ENCODE measurements at places on chromosomes 4 and X. TPM values are rescaled to one million over a fixed set of nuclear protein-coding genes. Genes with fewer than 3 reads are reported as not detected.

- no peaks in the 10 kb centered on the region for H3K4me1 ChIP-seq
- no peak overlapping the region for H3K27ac ChIP-seq
- DNase-seq, result no peak
- H3K36me3 ChIP-seq, result peaks cover 2% of the 10 kb centered on the region
- H3K4me3 ChIP-seq, result no peak overlapping the region
These were observed 36.9 kb downstream of the PAQR3 start for GRCh38 chr4:78902298-78902697.

DNA sequence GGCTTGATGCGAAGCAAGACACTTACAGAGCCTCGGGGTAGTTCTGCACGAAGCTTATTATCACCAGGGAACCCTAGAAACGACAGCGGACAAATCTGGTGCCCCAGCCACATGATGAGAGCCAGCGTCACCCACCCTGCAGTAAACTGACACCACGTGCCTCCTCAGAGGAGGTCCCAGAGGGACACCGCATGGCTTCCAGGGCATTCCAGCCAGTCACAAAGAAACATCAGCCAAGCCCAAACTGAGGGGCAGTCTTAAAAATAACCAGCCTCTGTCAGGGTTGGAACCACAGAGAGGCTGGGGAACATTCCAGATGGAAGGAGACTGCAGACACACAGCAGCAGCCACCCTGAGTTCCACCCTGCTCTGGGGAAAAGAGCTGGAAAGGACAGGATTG is 36.6 kb upstream of the HGFAC start:
- no peak for DNase-seq
- no peak overlapping the region for H3K4me3 ChIP-seq
- no peaks in the 10 kb centered on the region for H3K36me3 ChIP-seq
- no peaks in the 10 kb centered on the region for H3K4me1 ChIP-seq
- H3K27ac ChIP-seq, result no peak overlapping the region

DNA sequence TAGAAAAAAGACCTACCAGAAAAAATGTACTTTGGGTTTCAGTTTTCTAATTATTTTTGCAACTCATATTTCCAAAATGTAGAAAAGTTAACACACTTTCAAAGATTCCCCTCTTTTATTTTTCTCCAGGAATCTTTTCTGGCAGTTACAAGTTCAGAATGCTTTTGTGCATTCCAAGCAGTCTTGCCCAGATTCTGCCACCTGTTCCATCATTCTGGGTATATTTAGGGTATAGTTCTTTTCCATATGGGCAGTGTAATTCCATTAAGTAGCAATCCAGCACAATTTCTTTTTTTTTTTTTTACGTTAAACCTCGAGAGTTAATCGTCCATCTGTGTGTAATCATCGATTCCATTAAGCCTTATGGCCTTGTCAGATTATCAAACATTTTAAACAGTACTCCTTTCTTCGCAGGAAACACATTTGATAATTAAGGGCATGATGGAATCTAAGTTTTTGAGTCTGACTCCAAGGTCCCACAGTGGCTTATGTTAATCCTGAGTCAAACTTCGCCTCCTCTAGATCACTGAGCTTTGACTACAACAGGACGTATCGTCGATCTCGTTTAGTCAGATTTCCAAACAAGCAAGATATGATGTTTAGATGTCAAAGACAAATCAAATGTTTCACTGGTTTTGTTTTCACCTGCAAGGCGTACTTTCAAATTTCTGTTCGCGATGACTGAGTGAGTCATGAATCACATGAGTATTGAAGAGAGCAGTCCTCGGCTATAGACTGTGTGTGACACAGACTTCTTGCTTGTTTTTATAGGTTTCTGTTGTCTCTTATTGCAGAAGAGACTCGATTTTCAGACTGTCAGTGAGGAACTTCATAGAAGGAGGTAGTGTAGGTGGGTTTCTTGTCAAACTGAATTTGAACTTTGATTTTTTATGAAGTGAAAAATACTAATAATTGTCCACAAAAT is 118.9 kb upstream of the GK2 start:
- H3K4me3 ChIP-seq, result no peak overlapping the region
- H3K27me3 ChIP-seq, result no peaks in the 10 kb centered on the region
- no peaks in the 10 kb centered on the region for H3K4me1 ChIP-seq
- DNase-seq, result no peak
- H3K36me3 ChIP-seq, result no peaks in the 10 kb centered on the region

Gene AFM
- not detected for total RNA-seq

Gene SOWAHD
- total RNA-seq, result not detected

Gene SNX12
- 90.6 TPM for total RNA-seq
